ENCODE measurements at places on chromosomes 4 and X.

- no peak for DNase-seq
Measured at GRCh38 chrX:105543283-105543682, 279.1 kb upstream of the NRK start.

DNA sequence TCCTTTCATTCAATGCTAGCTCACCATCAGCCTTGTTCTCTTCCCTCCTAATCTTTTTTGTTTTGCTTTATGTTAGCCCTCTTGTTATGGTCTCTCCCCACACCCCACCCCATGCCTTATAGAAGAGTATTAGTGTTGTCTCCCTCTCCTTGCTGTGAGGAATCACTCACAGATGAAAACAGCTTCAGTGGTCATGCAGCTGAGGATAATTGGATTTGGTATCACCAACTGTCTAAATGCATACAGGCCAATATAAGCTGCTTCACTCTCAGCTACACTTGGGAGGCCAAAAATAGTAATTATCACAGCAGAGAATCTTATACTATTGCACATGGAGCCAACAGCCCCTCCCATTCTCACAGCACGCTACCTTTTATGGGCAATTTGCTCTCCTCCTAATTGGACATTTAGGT, 494.6 kb upstream of the FAM241A start:
- DNase-seq, result no peak

- DNase-seq, result no peak
Measured at GRCh38 chrX:65203545-65203944, 227.3 kb upstream of the ZC4H2 start.

DNA sequence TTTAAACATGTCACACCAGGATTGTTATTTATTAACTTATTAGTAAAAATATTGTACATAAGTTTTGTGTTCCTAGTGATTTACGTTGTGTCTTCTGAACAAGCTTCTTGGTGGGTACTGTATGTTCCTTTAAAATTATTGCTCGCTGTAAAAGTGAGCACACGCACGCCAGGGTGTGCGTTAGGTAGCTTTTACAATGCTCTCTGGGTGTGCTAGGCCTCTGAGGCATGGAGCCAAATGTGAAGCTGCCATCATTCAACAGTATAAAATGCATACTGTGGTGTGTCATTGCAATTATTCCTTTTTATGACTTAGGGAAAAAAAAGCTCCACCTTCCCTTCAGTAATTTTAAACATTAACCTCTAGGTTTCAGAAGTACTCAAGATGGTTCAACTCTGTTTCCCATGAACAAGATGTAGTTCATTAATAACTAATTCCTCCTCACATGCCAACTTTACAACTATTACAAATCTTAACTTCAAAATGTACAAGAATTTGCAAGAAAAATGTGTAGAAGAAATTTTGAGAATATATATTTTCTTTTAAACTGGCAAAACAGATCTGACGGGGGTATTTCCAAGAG, 42.4 kb downstream of the ATOH1 start:
- no peak for DNase-seq

- DNase-seq, result no peak
Measured at GRCh38 chr4:3676196-3676595, 90.0 kb upstream of the ADRA2C start.

DNA sequence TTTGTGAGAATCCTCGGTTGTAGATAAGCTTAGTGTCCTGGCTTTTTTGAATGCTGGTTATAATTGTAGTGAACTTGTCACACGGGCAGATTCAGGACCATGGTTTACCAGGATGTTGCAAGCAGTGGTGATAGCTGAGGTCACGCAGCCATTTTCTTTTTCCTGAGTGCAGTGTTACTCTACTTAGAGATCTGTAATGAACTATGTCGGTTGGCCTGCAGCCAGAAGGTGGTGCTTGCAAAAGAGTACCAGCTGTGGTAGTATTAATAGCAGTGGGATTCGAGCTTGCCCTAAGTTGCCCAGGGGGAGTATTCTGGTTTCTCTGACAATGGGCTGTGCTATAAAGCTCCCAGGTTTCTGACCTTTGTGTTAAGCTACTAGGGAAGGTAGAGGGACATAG, 368.9 kb downstream of the SLITRK2 start:
- DNase-seq, result no peak

DNA sequence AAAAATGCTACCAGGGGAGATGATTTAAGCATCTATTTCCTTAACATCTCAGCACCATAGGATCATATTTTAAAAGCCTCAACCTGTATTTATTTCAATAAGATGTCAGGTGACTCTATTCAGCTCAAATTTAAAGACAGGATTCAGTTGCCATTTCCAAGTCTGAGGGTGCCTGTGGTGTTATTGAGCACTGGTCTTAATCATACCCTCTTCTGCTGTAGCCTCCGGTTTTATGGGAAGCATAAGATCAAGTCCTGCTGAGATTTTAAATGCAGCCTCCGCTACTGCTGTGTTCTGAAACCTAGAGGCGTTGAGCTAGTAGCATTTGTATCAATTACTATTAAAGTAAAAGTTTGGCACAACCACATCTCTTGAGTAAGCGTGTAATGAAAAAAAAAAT, 185.7 kb upstream of the NWD2 start:
- no peak for DNase-seq

- DNase-seq, result no peak
Measured at GRCh38 chr4:85658766-85659439, 184.0 kb downstream of the ARHGAP24 start.

DNA sequence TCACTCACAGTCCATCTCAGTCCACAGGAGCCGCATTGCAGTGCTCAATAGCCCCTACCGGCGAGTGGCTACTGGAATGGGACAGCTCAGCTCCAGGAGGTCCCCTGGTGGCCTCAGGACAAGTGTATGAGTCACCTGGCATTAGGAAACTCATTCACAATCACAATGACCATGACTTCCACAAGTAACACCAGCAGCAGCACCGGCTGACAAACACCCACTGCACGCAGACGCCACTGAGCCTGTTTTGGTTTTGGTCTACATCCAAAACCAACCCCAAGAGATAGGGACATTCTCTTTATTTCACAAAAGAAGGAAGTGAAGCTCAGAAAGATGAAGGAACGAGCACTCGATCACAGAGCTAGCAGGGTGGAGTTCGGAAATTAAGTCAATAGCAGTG, 8.1 kb downstream of the JAKMIP1 start:
- DNase-seq, result no peak

- no peak for DNase-seq
Measured at GRCh38 chrX:46912603-46913491, 626 bp downstream of the JADE3 start.

- no peak for DNase-seq
Measured at GRCh38 chr4:15144249-15144966, 142.1 kb downstream of the CPEB2 start.

GRCh38 chrX:51894697-51895336, 1.4 kb downstream of the MAGED1 start:
- no peak for DNase-seq

Measured in fibroblast of skin of left quadriceps (primary cell).